ENCODE measurements at places on chromosomes 16 and 17.

DNA sequence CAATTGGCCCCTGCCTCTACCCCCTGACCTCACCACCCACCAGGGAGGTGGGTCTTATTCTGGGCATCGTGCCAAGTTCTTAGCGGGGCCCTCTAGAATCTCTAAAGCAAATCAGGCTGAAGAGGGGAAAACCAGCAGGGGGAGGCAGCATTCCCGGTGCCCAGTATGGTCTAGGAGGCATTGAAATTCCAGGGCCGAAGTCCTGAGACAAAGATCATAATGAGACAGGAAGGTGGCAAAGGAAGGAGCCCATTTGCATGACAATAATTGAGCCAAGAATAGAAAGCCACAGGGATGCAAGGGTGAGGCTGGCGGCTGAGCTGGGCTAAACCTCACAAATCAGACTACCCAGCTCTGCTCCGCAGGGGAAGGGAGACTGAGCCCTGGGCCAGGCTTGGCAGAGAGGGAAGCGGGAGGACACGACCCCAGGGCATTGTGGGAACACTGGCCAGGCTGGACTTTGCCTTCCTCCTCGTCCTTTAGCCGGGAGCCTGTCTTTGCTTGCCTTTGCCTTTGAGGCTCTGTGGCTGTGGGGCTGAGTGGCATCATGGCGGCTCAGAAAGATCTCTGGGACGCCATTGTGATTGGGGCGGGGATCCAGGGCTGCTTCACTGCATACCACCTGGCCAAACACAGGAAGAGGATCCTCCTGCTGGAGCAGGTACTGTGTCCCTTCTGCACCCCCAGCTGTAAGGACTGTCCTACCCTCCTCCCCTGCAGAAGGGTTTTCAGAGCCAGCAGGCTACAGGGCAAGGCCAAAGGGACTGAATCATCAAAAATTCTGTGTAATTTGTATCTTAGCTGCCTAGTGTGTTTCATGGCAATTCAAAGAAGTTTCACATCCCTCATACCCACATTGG, at the start of gene PIPOX:
PIPOX (plus strand) TSS at position 463 of the 860 bp plus-strand sequence; CDS start at position 548, 85 bp downstream.
- no peak for DNase-seq

DNA sequence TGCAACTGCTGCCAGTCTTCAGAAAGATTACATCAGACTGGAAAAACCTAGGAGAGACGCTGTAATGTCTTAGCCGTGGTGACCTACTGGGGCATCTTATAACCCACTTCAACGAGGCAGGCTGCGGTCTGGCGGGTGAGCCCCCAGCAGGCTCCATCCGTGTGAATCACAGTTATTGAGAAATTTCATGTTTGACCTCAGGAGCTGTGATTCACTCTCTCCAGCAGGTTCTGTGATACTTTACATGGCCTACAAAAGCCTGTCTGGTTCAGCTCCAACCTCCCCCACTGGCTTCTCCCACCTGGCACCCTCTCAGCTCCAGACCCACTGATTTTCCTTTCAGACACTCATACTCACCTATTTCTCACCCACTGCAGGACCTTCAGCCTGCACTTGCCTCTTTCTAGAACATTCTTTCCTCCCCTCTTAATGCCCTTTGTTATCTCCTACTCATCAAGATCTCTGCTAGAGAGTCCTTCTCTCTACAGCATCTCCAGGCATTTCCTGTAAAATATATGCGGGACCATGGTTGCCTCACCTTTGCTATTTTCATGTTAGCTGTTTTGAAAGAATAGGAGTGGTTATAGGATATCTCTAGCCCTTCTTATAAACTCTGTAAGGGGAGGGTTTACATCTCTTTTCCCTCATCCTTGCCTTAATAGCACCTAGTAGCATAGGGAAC, 227.9 kb downstream of the MAF start:
- DNase-seq = no peak

DNA sequence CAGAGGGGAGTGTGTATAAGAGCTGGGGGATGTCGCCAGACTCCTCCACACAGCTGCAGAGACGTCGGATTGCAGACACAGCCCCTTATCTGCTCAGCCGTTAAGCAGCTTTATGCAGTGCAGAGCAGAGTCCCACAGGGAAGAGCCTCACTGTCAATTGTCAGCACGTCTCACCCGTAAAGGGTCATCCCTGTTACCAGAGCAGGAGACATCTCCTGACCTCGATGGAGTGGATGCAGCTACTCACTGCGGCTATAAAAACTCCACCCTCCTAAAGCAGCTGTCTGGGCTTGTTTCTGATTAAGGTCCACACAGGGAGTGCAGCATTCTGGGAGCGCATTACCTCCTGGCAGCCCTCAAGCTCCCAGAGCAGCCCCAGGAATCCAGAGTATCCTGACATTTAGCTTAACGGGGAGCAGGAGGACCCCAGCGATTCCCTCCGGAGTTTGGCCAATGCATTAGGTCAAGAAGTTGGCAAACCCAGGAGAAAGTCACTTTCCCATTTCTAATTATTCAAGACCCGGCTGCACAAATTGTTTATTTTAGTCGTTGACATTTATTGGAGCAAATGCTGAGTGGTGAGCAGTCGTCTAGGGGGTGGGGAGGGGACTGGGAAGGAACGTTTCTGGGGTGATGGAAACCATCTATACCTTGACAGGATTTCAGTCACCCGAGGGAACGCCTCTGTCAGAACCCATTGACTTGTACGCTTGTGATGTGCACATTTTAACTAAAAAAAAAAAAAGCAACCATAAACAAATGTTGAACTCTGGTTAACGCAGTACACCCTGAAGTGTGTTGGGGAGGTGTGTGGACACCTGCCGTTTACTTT, 100.0 kb upstream of the ZNF469 start:
- no peak for DNase-seq

DNA sequence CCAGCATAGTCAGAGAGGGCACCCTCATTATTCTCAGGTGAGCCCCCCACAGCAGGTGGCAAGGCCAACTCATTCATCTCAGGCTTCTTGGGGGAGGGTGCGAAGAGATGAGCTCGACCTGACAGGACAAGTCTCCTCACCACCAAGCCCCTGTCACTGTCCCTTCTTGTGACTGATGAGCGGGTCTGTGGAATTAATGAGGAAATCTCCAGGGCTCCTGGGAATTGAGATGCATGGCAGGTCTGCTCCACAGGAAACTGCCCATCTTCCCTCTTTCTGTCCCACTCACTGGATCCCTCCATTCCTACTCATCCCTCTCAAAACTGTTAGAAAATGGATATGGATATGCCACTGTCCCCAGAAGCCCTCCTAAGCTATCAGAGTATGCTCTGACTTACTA, 32.5 kb upstream of the CES5A start:
- DNase-seq = no peak

GRCh38 chr16:643050-643368, 1.4 kb downstream of the MCRIP2 start:
- DNase-seq = no peak

- no peak for DNase-seq
Measured at GRCh38 chr17:8314797-8315763, 5.0 kb downstream of the ARHGEF15 start.

GRCh38 chr16:80298676-80299075, 242.1 kb upstream of the DYNLRB2 start:
- DNase-seq = no peak

DNA sequence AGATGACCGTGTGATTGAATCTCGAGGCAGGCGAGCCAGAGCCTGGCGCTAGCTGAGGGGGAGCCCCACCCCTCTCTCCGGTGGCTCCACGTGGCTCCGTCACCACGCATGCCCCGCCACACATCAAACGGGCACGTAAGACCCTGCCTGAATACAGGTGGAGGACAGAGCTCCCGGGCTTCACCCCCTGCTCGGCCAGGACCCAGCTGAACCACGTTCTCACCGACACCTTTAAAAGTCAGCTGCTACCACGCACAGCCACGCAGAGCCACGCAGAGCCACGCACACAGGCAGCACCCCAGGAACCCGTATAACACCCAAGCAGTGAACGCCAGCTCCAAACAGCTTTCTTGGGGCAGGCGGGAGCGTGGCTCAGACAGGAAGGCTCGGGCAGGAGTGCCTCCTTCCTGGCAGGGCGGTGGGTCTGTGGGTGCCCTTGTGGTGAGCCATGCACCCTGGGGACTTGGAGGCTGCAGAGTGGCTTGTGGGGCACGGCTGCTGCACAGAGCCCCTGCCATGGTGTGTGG, 4.4 kb downstream of the TMEM204 start:
- DNase-seq = no peak

DNA sequence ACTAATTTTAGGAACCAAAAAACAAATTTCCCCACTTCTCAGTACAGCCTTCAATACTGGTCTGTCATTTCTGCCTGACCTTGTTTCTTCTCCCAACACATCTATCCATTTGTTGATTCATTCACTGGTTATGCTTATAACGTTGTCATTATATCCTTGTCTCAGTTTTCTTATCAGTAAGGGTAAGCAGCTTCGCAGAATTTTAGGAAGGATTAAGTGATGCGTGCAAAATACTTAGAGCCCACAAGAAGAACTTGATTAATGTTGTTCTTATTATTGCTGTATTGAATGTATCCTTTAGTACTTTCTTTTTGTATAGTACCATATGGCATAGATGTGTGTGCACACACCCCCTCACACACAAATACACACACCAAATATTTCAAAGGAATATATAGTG, 403.5 kb upstream of the HSBP1 start:
- DNase-seq = no peak

DNA sequence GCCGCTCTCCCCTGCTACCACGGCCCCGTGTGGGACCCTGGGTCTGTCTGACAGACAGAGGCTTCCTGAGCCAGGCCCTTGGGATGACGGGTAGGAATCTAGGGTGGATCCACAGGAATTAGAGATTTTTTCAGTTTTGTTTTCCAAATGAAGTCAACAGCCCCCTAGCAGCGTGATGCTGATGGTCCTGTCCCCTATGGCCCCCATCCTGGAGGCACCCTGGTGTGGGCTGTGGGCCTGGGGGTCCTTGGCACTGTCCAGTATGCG, 15.5 kb downstream of the CENPX start:
- DNase-seq = no peak

- no peak for DNase-seq
Measured at GRCh38 chr17:61209525-61209924, 190.1 kb upstream of the TBX2 start.

GRCh38 chr17:5297245-5297644, 15.2 kb downstream of the RABEP1 start:
- no peak for DNase-seq

DNA sequence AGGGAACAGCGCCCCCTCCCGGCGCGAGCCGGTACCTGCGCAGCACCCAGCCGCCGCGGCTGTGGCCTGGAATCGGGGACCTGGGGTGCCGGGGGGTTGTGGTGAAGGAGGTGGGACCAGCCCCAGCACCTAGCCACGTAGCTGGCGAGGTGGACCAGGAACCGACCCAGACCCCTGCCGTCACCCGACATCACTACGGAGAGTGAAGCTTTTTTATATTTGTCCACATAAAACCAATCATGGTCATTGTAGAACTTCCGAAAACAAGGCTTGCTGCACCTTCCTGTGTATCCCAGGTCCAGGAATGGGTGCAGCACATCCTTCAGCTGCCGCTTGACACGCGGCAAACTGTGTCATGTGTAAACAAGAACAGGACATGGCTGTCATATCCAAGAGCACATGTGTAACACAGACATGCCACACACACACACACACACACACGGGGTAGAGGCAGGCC, 1.3 kb downstream of the HBQ1 start:
- DNase-seq = no peak

DNA sequence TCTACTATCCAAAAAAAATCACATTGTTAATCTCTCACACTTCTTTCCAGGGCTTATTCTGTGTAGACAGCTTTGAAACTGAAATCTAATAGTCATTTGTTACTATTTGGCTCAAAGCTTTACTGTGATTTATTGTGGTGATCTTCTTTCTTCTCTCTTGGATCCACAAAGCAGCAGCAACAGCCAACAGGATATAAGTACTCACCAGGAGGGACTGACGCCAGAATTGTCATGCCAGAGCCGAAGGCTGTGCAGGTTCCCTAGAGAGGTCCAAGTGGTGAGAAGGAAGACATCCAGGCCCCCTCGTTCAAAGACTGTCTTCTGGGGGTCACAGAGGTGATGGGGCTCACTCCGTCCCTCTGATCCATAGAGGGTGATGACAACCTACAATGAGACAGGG, 33.3 kb downstream of the PKD1L3 start:
- DNase-seq = no peak

DNA sequence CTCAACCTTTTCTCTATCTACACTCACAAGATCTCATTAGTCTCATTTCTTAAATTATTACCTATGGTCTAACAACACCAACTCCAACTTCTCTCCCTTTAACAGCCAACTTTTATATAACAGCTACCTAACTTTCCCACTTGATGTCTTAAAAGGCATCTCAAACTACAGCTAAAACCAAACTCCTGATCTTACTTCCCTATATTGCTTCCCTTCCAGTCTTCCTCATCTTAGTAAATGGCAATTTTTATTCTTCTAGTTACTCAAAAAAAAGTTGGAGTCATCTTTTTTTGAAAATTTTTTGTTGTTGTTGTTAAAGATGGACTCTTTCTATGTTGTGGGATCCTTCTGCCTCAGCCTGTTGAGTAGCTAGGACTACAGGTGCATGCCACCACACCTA, 15.3 kb downstream of the SRR start:
- no peak for DNase-seq
